Right kidney (tissue), 9 donors: ENCODE measurements at places on chromosomes 6 and 20.

GRCh38 chr6:142357879-142358278 lies 56.1 kb downstream of the ADGRG6 start:
- no peak for DNase-seq

GRCh38 chr20:52622081-52622480 lies 350.1 kb upstream of the TSHZ2 start:
- DNase-seq, result no peak

DNA sequence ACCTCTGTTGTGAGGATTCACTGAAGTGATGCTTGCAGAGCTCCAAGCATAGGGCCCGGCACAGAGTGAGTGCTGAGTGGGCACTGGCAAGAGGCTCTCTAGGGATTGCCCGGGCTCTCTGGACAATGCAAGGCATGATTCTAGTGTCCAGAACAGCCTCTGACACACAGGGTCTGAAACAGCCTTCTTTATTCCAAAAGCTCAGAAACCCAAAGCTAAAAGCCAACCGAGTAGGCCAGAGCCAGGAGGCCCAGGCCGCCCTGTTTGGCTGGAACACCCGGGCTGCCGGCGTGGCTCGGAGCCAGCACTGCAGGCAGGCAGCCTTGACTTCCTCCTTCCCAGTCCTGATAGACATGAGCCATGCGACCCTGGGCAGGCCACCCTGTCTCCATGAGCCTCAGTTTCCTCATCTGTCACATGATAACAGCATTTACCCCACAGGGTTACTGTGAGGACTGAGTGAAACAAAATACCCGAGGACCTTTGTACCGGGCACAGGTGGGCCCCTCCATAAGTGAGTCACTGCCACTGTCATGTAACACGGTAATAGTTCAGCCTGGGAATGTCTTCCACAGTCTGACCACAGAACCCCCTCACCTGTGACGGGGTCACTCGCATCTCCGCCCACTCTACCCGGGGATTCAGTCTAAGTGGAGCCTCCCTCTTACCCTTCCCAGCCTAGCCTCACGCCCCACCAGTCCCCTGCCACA lies 51.5 kb downstream of the PTPRT start:
- no peak for DNase-seq

DNA sequence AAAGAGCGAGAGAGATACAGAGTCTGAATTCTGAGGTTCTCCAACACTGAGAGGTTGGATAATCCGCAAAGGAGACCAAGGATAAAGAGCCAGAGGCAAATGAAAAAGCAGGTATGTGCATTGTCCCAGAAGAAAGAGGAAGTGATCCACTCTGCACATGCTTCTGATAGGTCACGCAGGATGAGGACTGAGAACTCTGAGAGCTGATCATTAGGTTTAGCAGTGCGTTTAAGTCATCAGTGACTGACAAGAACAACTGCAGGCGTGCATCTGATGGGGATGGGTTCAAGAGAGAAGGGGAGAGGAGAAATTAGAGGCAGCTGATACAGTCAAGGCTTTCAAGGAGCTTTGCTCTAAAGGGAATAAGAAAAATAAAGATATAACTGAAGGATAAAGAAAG lies 301.2 kb upstream of the SGK1 start:
- DNase-seq, result no peak

DNA sequence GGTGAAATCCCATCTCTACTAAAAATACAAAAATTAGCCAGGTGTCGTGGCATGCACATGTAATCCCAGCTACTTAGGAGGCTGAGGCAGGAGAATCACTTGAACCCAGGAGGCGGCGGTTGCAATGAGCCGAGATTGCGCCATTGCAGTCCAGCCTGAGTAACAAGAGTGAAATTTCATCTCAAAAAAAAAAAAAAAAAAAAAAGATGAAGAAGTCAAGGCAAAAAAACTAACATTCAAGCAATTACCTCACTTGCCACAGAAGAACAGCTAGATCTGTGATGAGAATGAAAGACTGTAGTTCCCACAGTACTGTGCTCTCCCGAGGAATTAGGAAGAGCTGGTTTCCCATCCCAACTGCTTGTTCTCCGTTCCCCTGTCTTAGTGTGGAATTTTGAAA lies 144.7 kb upstream of the ECI2 start:
- no peak for DNase-seq

DNA sequence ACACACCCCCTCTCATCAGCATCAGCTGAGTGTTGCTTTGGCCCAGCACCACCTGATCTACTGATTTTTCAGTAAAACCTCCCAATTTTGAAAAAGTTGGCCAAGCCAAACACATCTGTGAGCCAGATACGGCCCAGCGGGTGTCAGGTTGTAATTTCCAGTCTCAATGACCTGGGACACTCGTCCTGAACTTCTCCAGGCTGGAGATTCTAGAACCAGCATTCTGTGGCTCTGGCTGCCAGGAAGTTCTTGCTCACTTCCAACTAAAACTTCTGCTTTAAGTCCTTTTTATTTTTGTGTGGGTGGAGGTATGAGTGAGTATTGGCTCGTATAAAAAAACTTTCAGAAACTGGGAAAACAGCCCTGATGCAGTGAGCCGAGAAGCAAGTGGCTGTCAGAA lies 5.1 kb downstream of the KIAA1755 start:
- DNase-seq, result no peak

- DNase-seq, result no peak
Observed at GRCh38 chr6:13538084-13538483, 36.3 kb upstream of the SIRT5 start.

- no peak for DNase-seq
Observed at GRCh38 chr6:22808466-22808865, 239.1 kb downstream of the HDGFL1 start.

DNA sequence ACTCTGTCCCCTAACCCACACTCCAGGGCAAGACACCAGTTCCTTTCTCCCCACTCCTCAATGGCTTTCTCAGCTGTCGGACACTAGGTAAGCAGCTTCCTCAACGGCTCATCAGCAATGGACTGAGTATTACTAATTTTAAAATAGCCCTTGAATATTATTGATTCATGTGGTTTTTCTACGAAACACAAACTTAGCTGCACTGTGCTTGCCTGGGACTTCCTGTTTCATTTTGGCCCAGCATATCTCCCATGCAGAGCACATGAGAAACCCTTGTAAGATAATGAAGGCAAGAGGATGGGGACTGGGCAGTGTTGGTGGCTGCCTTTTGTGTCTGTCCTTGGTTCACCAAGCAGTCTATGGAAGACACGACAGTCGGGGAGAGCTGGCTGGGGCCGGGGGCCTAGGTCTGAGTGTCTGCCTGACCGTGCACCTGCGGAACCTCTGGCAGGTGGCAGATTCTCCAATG lies 48.9 kb downstream of the RNASET2 start:
- no peak for DNase-seq

- DNase-seq, result no peak
Observed at GRCh38 chr20:52461582-52461981, 270.0 kb upstream of the ZFP64 start.

GRCh38 chr6:15332446-15332845 lies 86.6 kb downstream of the JARID2 start:
- DNase-seq, result no peak

DNA sequence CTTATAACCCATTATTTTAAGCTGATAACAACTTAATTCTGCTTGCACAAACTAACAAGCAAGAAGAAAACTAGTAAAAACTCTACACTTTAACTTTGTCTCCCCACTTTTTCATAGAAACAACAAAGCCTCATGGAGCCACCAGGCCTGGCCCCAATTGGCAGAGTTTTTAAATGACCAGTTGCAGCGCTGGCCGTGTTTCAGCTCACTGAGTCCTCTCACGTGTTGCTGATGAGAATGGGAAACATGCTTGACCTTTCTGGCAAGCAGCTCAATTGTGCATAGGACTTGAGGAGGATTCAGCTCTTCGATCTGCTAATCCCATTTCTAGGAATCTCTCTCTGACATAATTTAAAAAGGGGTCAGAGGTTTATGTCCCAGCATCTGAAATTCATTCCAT lies 24.5 kb upstream of the GRM4 start:
- no peak for DNase-seq

DNA sequence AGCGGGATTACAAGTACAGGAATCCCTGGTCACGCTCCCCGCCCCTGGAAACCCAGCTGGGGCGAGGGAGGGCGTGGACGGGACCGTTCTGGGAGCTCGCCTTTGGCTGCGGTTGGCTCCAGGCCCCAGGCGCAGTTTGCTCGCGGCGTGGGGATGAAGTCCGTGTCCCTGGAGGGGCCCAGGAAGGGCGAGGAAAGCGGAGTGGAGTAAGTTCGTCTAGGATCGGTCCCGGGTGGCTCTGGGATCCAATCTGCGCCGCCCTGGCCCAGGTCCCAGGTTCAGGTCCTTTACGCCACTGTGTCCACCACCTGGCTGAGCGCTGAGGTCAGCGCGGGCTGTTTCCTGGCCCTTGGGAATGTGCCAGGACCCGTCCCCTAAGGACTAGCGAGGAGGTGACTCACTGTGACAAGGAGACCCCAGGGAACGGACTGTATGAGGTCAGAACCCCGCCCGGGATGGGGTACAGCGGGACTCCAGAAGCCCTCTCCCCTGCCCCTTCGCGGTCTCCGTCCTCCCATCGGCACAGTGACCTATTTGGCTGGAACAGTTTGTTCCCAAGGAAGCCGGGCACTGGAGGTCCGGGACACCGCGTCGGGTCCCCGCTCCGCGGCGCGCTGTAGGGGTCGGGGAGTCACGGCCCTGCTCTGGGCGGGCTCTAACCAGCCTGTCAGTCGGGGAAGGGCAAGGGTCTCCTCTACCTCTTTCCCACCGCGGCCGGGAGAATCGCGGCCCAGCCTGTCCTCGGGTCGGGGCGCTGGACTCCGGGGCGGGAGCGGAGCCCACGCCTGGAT lies 724 bp downstream of the CDKN1A start:
- peak; percentile 81 for DNase-seq

GRCh38 chr6:122495612-122496011 lies 24.0 kb upstream of the SERINC1 start:
- no peak for DNase-seq

GRCh38 chr6:72580281-72580940 lies 41.5 kb upstream of the KCNQ5 start:
- DNase-seq, result no peak

DNA sequence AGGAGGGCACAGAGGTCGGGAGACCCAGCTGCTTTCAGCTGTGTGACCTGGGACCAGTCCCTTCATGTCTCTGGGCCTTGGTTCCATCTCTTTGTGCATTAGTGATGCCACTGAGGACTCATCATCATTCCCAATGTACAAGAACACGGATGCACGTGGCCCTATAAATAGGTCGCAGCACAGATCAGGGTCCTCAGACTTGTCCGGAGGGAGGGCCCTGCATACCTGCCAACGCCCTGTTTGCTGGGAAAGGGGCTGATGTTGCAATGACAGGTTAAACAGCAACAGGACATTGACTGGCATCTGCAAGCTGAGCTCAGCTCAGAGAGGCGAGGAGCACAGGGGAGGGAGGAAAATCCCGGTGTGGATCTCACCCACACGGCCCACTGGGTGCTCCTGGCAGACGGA lies 21.8 kb downstream of the TGM2 start:
- no peak for DNase-seq

- no peak for DNase-seq
Observed at GRCh38 chr6:121810158-121811032, 374.9 kb downstream of the GJA1 start.

GRCh38 chr6:53426667-53427270 lies 78.0 kb upstream of the ELOVL5 start:
- DNase-seq, result no peak

- no peak for DNase-seq
Observed at GRCh38 chr6:133610227-133610840, 278.6 kb upstream of the TCF21 start.
